Hematopoietic multipotent progenitor cell treated with erythropoietin and hydrocortisone succinate and interleukin-3 and kit ligand, for 4 days (in vitro differentiated cells): ENCODE measurements at places on chromosomes 16 and 17.

DNA sequence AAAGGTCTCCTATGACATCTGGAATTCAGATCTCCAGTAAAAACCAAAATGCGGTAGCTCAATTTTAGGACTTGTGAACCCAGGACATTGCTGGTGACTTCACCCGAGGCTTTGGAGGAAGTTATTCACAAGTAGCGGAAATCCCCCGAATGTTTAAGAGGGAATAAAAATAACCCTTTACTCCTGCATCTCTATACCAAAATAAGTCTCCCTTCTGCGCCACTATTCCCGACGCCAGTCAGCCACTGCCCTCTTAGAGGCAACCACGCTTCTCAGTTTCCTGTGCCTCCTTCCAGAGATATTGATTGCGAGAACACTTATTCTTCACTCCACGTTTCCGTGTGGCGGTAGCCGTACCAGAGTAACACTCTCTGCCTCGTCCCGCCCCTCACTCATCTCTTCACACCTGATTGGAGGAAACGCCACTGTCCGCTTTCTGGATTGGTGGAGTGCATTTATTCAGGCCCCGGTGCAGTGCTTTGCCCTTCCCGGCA, 27.4 kb downstream of the EMP2 start:
- DNase-seq = peak; percentile 59

DNA sequence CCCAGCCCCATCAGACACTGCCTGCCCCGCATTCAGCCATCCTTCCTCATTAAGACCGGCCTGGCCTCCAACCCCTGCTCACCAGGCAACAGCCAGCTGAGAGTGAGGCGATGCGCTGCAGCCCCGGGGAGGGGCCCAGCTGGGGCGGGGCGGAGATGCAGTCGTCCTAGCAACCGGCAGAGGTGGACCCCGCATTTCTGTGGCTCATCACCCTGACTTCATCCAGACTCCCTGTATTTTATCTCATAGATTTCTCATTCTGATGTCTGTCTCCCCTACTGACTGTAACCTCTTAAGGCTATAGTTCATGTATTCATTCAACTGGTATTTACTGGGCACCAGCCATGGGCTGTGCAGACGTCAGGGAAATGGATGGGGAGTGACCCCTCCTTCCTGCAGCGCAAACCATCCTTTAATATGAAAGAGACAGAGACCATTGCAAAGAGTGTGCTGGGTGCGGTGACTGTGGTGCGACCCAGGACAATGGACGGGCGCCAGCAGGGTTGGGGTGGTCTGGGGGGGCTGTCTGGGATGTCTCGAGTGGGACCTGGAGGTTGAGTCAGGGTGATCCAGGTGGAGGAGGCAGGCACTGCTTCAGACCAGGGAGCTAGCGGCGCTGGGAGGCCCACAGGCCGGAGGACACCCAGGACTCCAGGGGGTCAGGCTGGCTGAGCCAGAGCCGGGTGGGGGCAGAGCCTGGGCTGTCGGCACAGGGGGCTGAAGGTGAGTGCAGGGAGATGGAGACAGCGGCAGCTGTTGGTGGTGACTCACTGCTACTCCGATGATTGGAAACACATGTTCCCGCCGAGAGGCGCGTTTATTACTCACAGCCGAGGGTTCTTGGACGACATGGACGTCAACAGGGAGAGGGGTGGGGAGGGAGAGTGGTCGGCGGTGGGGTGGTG, 10.5 kb upstream of the TIMP2 start:
- DNase-seq = no peak

GRCh38 chr17:31570951-31571892, 179.7 kb downstream of the RAB11FIP4 start:
- DNase-seq = peak; percentile 66

DNA sequence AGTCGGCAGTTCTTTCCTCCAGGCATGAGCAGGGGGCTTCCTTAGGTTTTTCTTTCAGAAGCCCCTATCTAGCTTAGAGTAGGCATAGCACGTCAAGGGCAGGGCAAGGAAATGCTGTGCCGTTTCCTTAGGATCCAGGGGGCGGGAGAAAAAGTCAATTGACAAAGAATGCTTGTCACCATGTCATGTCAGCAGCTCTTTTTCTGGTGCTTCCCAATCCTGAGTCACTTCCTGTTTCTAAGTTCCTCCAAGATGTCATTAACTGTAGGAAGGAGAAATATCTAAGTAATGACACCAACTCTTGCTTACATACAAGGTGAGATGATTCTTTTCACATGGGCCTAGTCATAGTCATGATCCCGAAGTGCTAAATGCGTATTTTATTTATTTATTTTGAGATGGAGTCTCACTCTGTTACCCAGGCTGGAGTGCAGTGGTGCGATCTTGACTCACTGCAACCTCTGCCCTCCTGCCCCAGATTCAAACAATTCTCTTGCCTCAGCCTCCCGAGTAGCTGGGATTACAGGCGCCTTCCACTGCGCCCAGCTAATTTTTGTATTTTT, 35.2 kb downstream of the GJC1 start:
- peak; percentile 58 for DNase-seq

DNA sequence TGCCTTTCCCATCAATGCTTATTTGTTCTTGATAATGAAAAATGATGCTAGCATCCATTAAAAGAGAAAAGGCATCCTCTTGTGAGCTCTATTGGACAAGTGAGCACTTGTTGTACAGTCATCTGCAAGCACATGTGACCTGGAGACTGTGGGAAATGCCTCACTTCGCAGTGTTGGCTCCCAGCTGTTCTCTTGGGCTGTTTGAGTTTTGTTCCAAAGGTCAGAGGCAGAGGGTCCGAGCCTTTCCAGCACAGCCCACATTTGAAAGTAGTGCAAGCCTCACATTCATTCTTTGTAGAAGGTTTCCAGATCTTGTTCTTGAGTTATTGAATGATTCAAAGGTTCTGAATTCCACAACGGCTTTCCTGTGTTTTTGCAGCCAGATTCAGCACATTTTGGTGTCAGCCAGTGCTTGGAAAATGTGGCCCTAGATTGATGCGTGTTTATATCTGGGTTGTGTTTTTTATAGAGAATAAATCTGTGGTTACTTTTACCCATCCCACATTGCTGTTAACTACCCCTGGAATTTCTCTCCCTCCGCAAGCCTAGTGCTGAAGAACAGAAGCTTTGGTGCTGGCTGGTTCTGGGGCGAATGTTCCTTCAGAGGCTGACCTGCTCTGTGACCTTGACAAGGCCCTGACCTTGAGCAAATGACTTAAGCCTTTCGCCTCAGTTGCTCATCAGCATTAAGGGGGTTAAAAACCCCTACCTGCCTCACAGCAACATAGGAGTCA, 49.8 kb downstream of the CDH1 start:
- no peak for DNase-seq

DNA sequence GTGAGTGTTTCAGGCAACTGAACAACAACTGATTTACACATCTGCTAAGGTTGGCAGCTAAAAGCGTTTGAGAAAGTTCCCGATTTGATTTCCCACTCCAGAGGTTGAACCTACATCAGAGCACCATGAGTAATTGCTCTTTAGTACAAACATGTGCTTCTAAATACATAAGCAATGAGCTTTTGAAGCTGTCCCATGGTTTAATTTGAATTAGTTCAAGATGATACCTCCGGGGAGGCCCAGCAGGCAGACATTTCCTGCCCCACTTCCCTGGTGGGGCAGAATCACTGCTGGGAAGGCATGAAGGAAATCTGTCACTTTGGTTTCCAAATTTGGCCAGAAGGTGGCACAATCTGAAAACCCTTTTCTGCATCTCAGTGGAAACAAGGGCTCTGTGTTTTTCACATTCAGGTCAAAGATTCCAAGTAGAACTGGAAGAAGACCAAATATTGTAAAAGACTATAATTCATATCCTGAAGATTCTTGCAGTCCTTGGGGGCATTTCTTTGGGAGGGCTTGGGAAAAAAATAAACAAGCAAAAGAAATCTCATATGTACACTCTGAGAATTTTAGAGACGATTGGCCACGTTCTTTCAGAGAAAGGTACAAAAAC, 176.2 kb upstream of the FAM20A start:
- DNase-seq = peak; percentile 65

GRCh38 chr17:41782142-41782541, 4.4 kb downstream of the JUP start:
- no peak for DNase-seq

DNA sequence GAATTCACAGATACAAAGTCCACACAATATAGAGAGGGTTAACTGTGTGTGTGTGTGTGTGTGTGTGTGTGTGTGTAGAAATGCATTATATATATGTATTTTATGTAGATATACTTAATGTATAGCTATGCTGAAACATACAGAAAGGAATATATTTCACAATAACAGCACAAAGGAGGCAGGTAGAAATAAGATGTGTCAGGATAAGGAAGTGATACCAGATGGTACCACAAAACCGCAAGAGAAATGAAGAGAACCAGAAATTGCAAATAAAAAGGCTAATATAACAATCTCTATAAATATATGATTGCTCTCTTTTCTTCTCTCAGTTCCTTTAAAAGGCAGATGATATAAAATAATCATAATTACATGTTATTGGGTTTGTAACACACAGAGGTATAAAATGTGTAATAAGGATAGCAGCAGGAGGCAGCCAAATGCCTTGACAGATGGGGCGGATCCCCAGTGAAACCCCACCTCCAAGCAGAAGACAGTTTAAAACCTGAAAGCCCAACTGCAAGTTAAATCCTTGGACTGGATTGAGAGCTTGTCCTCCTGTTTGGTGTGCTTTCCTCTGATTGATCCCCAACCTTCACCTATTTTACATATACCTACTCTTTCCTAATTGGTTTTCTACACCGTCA, 365.4 kb upstream of the C16orf82 start:
- DNase-seq = no peak

DNA sequence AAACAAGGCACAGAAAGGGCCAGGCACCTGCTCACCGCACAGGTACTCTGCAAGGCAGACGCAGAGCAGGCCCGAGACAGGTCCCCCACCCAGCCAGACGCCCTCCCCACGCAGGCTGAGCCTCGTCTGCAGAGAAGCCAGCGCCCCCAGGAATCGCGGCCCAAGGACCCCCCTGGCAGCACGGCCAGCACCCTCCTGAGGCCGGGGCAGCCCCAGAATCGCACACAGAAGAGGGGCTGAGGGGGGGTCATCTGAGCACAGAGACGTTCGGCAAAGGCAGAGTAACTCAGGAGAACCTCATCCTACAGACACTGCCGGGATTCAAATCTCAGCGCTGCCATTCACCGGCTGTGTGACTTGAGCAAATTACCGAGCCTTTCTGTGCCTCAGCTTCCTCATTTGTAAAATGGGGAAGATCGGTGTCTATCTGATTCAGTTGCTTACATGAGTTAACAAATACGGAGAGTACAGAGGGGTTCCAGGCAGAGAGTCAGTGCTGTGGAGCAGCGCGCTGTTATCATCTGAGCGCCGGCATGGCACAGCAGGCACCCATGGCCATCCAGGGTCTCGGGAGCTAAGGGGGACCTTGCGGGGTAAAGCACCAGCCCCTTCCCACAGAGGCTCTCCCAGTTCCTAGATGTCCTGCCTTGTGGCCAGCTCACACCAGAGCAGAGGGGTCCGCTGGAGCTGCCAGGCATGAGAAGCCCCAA, 10.4 kb downstream of the EMC6 start:
- peak; percentile 39 for DNase-seq

GRCh38 chr16:2432286-2432685, 3.0 kb downstream of the CCNF start:
- DNase-seq = no peak

DNA sequence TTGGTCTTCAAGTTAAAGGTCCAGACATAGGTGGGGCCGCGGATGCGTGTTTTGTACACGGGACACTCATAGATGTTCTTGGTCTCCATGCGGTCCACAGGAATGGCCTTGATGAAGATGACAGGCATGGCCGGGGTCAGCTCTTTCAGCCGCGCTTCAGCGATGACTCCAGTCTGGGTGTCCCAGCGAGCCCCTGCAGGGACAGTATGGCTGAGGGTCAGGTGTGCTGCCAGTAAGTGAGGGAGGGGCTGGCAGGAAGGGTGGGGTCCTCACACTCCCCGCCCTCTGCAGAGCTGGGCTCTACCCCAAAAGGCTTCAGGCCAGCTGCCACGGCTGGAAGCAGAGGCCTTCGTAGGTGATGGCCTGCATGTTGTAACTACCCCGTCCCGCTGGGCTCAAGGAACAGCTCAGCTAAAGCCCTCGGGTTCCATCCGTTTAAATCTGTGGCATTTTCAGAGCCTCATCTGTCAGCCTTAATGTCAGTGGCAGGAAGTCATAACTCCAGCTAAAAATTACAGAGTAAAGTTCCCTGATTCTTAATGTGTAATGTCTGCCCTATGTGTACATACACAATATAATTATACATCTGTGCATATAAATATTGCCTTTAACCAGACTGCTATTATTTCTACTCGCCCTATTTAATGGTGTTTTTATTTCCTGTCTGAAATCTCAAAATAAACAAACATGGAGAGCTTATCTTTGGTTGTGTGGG, 45.7 kb downstream of the PGS1 start:
- no peak for DNase-seq

- no peak for DNase-seq
Measured at GRCh38 chr17:8468127-8468526, 32.4 kb downstream of the NDEL1 start.

DNA sequence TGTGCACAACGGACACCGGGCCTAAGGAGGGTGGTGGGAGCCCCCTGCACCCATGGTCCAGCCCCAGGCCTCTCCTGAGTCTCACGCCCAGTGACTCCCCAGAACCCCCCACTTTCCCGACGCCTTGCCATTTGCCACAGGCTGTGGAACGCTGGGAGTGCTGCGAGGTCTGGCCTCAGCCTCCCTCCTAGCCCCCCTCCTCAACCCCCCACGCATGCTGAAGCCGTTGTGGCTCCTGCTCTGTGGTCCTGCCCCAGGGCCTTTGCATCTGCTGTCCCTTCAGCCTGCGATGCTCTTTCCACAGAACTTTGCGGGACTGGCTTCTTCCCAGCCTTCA, 226.0 kb upstream of the GSE1 start:
- DNase-seq = no peak

- peak; percentile 41 for DNase-seq
Measured at GRCh38 chr16:30924076-30924912, 922 bp downstream of the FBXL19 start.

DNA sequence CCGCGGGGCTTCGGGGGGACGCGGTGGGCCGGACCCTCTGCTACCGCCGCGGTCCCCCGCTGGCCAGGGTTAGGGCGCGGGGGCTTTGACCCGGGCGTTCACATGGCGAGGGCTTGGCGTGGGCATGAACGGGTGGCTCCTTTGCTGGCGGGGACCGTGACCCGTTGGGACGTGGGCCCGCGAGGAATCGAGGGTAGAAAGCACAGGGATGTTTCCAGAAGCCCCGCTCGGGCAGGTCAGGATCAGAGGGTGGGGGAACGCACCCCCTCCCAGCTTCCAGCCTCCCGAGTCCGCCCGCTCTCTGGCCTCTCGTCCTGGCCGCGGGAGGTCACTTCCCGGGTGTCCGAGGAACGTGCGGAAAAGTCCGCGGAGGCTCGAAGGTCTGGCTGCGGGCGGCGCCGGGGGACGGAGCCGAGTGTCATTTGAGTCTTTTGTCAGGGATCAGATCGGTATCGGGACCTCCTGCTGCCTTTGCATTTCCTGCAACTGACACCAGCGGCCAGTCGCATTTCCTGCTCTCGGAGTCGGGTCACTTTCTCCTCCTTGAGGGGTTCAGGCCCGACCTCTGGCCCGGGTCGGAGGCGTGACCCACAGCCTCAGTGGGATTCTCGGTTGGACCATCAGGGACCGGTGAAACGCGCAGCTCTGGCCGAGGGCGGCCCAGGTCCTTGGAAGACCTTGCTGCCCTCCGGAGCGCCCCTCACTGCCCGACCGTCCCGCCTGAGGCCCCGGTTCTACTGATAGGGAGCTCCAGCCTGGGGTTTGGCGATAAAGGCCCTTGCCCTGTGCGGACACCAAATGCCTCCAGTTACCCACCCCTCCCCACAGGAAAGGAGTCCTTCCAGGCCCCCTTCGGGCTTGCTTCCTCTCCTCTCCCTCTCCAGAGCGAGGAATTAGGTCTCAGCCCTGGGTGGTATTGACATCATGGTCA, 702 bp upstream of the WNT3 start:
- peak; percentile 63 for DNase-seq

- no peak for DNase-seq
Measured at GRCh38 chr16:22692916-22693637, 120.9 kb upstream of the HS3ST2 start.
